Natural killer cell treated with Interleukin-12 subunit alpha and Interleukin-12 subunit beta and Interleukin-15 and Interleukin-18, amount 100 ng/mL, for 72 hours (primary cell): ENCODE measurements at places on chromosomes 13 and 19.

- DNase-seq: no peak
Measured at GRCh38 chr13:103521532-103521931, 455.3 kb upstream of the SLC10A2 start.

DNA sequence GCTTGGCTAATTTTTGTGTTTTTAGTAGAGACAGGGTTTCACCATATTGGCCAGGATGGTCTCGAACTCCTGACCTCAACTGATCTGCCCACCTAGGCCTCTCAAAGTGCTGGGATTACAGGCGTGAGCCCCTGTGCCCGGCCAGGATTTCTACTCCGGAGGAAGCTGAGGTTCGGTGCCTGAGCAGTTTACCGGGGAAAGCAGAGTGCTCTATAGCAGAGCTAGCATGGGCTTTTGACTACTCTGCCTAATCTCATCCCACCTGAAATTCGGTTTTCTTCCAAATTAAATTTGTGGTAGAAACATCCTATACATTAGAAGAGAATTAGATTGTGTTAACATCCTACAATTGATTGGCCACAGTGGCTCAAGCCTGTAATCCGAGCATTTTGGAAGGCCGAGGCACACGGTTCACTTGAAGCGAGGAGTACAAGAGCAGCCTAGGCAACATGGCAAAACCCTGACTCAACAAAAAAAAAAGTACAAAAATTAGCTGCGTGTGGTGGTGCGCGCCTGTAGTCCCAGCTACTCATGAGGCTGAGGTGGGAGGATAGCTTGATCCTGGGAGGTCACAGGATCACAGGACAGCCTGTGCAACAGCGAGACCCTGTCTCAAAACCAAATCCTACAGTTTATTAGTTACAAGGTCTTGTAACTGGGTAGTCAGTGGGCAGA is 1.6 kb downstream of the RPL13A start:
- no peak for DNase-seq

DNA sequence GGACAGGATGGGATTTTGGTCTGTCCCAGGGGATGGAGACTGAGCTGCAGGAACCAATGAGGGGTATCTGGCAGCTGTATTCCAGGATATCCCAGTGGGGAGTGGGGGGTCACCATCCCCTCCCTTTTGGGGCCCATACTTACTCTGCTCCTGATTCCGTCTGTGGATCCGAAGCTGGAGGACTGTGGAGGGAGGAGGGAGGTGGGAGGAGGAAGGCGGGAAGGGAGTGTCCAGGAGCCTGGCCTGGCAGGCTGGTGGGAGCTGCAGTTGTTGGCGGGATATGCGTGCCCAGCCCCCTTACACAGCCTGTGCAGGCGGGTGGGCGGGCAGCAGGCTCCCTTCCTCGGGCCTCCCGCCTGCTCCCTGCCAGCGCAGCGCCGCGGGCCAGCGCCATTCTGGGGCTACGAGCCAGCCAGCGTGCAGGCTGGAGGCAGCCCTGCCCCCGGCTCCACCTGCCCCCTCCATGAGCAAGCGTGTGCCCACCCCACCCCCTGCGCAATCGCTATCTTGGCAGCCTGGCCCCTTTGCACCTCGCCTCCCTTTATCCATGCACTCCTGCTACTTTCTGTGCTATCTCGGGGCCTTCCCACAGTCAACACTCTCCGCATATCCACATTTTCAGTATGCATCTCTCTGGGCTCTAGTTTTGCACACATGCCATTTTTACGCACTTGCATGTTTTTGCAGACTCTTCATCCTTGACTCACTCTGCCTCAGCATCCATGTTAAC is 2.8 kb downstream of the MAMSTR start:
- DNase-seq: no peak

DNA sequence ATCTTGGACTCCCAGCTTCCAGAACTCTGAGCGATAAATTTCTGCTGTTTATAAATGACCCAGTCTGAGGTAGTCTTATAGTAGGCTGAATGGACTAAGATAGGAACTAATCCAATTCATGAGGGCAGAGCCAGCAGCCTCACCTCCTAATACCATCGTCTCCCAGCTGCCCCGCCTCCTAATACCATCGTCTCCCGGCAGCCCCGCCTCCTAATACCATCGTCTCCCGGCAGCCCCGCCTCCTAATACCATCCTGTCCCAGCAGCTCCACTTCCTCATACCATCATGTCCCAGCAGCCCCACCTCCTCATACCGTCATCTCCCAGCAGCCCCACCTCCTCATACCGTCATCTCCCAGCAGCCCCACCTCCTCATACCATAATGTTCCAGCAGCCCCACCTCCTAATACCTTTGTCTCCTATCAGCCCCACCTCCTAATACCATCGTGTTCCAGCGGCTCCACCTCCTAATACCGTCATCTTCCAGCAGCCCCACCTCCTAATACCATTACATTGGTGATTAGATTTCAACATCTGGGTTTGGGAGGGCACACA is 2.4 kb upstream of the ARGLU1 start:
- peak; percentile 74 for DNase-seq

DNA sequence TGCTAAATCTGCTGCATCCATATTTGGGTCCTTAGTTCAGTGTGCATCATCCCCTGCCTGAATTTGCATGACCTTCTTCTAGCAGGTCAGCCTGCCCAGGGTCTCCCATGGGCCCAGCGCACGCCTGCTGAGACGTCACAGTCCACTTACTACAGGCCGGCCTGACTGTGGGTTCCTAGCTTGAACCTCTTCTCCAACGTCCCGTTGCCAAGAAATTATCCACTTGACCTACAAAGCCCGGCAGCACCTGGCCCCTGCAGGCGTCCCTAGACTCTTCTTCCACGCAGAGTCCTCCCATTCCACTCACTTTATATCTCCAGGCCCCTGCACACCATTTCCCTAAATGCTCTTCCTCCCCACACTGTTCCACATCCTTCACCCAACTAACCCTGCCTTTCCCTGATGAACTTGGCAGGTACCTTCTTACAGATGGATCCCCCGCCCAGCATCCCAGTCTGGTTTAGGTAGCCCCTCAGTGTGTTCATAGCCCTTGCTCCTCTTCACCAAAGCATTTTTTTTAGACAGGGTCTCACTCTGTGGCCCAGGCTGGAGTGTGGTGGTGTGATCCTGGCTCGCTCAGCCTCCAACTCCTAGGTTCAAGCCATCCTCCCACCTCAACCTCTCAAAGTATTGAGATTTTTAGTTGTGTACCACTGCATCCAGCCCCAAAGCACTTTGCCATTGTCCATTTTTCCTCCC is 155.0 kb upstream of the SOX1 start:
- no peak for DNase-seq

DNA sequence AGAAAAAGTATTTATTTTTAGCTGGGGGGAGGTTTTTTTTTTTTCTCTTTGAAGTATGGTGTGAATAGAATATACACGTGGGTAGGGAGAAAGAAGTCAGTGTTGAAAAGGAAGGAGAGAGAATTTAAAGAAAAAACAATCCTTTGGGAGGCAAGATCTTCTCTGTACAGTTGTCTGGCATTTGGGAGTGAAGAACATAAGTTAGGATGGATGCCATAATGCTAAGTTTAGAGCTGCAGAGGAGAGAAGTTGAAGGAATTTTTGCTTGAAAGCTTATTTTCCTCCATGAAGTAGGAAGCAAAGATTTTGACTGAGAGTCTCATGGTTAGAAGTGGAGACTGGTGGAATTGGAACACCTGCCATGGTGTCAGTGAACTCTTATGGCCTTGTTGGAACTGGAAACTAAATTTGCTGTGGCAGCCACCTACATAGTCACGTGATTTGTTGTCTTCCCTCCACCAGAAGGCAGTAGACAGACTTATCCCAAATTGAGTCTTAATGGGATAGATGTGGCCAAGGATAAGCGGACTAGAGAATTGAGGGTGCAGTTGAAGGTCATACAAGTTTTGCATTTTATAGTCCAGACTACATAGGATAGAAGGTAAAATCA is 22.0 kb downstream of the NDFIP2 start:
- DNase-seq: no peak

- DNase-seq: no peak
Measured at GRCh38 chr19:49852631-49853126, 1.7 kb downstream of the PTOV1 start.

DNA sequence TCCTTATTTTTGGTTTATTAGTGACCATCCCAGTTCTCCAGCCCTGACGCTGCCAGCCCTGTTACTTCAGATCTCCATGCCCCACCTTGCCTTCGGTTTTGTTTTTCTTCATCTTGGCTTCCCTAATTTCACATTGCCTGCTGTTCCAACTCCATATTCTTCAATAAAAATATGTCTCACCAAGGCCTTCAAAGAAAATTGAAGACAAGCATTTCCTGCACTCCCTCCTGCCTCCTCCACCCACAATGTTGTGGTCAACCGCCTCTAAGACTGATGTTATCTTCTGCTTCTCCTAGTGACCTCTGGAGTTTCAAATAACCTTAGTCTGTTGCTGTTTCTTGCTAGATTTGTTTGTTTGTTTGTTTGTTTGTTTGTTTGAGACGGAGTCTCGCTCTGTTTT is 14.6 kb downstream of the PLD3 start:
- DNase-seq: no peak

GRCh38 chr13:19957320-19958154 is 990 bp upstream of the ZMYM2 start:
- DNase-seq: peak; percentile 79

DNA sequence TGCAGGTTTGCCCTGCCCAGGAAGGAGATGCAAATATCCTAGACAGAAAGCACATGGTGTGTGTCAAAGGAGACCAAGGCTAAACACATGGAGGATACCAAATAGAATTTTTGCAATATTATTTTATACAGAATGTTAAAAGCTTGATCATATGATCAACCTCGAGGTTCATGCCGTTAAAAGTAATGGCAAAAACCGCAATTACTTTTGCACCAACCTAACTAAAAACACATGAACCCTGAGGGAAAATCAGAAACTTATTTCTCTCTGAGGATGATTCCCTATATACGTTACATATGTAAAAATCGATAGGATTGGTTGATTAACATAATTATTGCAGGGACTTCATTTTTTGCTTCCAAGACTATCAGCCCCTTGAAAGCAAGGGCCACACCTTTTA is 88.1 kb downstream of the MZT1 start:
- no peak for DNase-seq

DNA sequence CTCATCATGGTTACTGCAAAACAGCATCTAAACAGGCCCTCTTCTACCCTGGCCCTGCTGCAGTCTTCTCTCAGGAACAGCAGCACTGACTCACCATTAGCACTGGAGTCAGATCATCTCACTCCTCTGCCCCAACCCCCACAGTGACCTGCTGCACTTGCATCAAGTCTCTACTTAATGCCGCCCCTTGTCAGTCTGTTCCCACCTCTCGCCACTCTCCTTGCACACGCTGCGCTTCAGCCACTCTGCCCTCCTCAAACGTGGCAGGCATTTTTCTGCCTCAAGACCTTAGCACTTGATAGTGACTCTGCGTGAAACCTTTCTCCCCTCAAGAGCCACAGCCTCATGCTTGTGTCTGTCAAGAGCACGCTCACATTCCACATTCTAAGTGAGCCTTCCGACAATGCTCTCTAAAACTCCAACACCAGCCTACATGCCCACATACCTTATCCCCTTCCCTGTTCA is 22.1 kb downstream of the MIPEP start:
- no peak for DNase-seq

- DNase-seq: no peak
Measured at GRCh38 chr19:4405977-4406376, 3.5 kb downstream of the CHAF1A start.

GRCh38 chr19:55525289-55526101 is 11.4 kb downstream of the SBK2 start:
- DNase-seq: no peak

DNA sequence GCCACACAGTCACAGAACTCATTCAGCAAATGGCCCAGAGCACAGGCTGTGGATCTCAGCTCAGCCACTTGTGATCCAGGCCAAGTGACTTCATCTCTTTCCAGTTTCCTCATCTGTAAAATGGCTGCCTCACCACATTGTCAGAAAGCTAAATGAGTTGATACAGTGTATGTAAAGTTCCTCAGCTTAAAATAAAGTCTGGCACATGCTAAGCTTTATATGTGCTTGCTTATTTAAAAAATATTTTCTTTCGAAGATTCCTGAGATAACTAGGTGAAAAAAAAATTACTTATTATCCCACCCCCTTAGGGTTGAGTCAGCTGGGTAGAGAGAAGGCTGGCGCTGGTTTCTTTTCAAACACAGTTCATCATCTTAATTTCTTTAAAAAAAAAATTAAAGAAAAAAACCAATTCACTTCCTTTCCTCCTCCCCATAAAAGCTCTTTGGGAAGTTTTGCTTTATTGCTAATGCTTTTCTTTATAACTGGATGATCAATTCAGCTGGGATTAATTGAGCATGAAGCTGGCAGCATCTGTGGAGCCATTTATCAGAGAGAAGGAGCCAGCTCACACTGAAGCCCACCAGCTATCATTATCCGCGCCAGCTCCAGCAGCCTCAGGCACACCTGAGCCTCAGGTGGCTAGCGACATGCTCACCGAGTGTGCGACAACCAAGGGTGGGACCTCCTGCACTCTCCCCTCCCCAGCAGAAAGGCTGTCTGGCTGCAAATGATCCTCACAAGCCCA is 354.9 kb downstream of the FOXO1 start:
- DNase-seq: no peak

- no peak for DNase-seq
Measured at GRCh38 chr13:108572782-108573211, 56.6 kb upstream of the MYO16 start.
